ENCODE measurements at places on chromosomes 4 and X.

- no peak for DNase-seq
Observed at GRCh38 chrX:97332963-97333362, 449.3 kb downstream of the RPA4 start.

DNA sequence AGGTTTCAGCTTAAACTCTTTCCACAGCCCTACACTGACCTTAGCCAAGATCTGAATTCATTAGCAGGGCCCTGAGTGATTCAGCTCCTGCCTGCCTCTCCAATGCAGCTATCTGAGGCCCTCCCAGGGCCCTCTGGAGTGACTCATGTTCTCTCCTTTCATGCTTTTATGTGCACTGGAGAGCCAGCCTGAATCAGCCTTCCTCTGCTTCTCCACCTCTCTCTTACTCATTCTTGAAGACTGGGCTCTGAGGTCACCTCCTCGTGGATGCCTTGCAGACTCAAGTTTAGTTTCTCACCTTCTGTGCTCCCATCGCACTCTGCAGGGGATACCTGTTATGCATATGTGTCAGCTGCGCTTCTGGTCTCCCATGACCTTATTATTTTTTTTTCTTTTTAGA, 3.1 kb upstream of the OCIAD2 start:
- peak; percentile 43 for DNase-seq

GRCh38 chrX:65772842-65773241, 105.4 kb downstream of the MSN start:
- no peak for DNase-seq

DNA sequence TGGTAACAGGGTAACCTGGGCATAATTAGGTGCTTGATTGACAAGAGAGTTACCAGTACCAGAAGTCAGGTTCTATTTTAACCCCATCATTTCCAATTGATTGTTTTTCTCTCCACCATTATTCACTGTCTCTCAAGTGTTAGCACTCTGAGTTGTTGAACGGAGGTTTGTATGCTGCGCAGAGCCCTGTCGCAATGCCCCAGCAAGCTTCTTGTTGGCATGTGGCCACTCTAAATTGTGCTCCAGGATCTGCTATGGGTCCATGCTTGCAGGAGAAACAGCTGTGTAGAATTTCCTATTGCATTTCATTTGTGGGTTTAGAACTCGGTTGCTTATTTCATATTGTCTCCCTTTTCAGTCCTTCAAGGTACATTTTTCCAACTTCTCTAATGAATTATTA, 98.2 kb downstream of the KLHL8 start:
- DNase-seq: no peak

DNA sequence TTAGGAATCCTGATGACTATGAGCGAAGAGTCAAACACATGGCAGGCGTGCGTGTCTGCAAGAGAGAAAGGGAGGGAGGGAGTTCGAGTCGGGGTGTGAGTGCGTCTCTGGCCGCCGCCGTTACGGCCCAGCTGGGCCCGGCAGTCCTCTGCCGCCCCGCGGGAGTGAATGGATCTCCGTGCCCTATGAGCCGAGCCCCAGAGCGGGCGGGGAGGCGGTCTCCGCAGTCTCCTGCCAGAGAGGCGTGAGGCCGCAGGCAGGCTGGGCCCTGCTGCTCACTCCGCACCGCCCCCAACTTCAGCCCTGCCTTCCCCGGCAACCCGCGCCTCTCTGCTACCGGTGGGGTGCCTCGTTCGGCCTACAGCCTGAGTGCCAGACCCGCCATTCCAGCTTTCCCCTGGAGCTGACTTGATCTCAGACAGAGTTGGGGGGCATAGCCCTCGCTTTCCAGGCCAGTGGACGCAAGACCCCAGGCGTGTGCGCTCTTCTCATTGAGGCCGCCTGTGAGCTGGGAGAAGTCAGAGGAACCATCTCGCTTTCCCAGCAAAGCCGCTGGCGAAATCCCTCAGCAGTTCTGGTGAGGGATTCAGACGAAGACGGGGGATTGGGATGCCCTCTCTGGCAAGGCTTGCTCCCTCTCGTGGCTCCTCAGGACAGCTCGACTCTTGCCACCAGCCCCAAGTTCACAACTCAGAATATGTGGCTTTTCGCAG, 1.4 kb downstream of the SLC16A2 start:
- DNase-seq: peak; percentile 70

DNA sequence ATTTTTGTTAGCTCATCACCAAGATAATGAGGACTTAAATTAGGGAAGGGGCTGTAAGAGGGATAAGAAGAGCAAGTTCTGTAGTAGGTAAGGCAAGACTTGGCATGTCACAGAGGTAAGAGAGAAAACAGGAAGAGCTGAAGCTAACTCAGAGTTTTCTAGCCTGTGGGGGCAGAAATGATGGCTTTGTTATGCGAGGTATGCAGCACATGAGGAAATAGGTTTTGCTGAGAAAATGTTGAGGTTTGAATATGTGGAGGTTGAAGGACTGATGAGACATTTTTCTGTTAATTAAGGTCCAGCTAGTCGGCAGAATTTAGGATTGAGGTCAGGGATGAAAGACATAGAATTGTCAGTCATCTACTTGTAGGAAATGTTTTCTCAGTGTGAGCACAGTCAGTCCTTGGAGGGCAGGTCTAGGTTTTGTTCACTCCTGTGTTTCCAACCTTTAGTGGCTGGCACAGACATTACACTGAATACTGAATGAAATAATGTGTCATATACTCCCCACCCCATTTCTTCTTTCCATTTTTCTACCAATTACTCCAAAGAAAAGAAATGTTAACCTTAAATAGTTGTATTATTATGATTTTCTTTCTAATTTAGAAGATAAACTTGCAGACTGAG, 154.0 kb upstream of the AADAT start:
- no peak for DNase-seq

DNA sequence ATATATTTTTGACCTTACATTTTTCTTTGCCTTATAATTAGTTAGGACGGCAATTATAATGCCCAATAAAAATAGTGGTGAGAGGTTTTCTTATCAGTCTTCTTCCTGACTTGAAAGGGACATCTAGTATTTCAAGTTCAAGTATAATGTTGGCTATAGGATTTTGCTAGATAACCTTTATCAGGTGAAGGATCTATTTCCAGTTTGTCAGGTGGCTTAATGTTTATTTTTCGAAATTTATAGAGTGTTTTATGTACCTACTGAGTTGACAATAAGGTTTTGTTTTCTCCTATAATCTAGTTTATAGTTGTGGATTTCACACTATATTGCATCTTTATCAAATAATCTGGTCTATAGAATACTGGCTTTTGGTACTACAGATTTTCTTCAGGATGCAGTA, 351.8 kb upstream of the FGF13 start:
- DNase-seq: no peak

GRCh38 chr4:182875453-182876405, 41.5 kb downstream of the DCTD start:
- DNase-seq: no peak

DNA sequence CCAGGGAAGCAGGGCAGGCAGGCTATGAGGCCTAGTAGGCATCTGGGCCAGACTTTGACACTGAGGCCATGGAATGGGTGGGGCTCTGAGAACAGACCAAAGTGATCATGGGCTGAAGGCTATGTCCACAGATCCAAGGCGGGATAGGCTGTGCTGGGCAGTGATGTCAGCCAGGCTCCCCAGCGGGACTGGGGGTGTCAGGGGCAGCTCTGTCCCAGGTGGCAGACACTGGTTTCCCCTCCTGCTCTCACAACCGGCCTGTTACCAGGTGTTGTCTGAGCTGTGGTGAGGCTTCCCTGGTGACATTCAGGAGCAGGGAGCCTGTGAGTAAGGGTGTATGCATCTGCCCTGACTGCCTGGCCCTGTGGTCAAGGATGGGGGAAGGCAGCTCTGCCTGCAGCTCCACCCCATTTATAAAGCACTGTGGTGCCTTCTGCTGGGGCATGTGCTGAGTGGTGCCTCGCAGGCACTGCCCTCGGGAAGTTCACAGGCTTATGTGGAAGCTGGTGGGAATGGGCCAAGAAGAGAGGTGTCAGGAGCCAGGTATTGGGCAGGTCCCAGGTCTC, 2.9 kb downstream of the IL9R start:
- DNase-seq: no peak

- DNase-seq: no peak
Observed at GRCh38 chr4:54165011-54165410, 64.1 kb upstream of the PDGFRA start.

GRCh38 chr4:5037553-5038551, 13.4 kb upstream of the STK32B start:
- DNase-seq: no peak

GRCh38 chrX:103483720-103484119, 35.6 kb downstream of the RAB40A start:
- DNase-seq: no peak

DNA sequence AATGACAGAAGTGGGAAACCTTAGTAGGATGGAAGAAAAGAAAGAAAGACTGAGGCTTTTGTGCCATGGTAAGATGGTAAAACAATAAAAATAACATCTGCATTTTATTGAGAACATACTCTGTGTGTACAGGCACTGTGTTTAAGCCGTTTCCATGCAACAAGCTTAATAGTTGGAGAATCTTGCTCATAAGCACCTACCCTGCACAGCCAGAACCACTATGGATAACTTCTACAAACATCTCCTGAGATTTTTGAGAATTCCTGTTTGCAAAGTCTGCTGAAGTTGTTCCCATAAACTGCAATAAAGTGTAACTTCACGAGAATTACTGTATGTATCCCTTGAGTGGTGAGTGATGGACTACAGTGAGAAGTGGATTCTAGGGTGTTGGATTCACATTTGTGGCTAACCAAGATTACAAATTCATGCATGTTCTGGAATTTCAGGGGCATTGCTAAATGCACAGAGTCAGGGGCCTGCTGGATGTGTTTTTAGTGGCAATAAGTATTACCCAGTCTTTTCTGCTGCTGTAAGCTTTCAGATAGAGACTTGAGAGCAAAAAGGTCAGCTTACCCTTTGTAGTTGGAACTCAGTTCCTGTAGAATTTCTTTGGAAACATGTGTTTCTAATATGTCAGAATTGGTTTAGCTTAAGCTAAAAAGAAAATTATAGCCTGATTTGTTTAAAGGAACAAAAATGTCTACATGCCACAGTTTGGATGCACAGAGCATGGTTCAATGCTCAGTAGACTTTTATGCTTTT, 132.5 kb downstream of the AFF1 start:
- DNase-seq: no peak

DNA sequence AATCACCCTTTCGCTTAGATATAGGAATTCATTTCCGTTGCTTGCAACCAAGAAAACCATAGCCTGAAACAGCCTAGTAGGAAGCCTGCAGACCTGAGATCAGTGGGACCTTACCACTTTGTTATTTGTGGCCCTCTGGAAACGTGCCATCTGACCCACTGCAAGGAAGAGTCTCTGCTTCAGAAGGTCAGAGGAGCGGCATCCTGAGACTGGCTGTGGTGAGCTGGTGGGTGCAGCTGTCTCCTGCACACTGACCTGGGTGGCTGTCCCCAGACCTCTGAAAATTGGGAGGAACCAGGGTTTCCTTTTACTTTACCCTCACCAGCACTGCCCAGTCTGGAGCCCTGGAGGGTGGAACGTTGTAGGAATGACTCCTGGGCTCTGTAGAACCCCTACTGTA, 18.2 kb downstream of the SHROOM2 start:
- DNase-seq: no peak

DNA sequence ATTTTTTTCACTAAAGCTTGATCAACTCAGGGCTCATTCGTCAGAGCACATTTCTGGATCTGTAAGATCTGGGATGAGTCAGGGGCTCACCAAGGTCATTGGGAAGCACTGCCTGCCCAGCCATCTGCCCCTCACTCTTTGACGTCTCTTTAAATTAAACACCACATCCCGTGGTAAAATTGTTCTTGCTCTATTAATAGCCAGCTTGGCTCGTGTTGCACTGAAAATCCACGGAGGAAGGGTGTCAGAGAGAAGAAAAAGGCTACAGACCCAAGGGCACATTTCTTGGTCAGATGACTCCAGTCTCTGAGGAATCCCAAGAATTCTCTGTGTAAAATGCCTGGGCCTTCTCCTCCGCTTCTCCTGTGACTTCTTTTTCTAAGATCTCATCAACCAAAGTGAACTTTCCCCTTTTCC, 45.7 kb upstream of the GATB start:
- DNase-seq: no peak

DNA sequence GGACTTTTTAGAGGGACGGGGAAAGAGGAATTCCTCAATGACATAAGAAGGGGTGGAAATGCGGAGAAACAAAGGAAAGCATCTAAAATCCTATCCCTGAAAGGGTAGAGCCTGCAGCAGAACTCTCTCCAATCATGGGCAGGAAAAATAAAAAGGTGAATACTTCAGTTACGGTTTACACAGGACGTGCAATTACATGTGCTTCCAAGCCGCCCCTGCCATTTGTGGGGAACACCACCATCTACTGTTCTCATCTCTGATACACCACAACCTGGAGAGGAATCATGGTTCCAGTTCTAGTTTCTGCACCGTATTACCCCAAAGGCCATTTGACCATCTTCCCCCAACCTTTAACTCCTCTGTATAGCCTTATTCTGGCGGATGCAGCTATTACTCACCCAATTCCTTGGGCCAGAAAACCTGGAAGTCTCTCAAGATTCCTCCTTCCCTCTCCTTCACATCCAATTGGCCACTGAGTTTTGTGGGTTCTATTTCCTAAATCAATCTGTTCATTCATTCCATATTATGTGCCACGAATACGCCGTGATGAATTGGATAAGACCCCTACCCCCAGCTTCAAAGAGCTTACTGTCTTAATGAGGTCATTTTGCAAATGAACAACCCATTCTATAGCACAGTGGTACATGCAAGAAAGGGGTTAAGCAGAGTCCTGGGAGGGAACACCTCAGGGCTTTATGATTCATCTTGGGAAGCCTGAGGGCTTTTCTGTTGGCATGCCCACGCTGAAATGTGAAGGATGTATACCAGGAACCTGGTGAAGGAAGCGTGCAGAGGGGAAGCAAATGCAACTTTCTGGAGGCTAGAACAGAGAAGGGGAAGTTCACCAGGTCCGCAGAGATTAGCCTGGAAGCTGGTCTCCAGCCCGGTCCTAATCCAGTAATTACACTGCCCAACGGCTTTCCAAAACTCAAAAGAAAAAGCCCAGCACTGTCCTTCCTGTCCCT, 1.4 kb upstream of the MSL3 start:
- DNase-seq: no peak

DNA sequence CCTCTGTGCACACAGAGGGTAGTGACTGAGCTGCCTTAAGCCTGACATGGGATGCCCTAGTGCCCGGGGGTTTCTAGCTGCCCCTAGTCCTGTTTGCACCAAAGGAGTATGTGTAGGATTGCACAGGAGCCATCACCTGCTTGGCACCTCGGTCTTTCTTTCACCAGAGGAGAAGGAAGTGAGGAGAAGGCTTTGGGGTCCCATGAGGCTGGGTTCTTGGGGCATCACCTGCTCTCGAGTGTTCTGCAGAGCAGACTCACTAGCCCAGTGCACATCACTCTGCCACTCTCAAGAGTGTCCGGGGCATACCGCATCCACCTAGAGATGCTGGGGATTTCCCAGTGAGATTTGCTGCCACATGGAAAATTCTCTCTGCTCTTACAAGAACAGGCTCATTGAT, 40.5 kb upstream of the GPR78 start:
- DNase-seq: no peak

GRCh38 chr4:128477540-128477939, 189.9 kb upstream of the PGRMC2 start:
- no peak for DNase-seq

DNA sequence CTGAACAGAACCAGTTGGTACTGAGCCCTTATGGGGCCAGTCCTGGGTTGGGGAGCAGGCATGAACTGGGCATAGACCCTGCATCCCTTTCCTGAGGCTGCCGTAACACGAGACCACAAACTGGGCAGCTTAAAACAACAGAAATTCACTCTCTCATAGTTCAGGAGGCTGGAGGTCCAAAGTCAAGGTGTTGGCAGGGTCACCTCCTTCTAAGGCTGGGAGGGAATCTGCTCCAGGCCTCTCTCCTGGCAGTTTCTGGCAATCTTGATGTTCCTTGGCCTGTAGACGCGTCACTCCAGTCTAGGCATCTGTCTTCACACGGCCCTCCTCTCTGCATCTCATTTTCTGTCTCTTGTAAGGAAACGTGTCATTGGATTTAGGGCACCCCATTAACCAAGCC, 19.8 kb upstream of the SORCS2 start:
- no peak for DNase-seq

Measured in H1 (cell line).